CD4-positive, CD25-positive, alpha-beta regulatory T cell (primary cell): ENCODE measurements at places on chromosomes 1 and 21. TPM values are rescaled to one million over a fixed set of nuclear protein-coding genes. Genes with fewer than 3 reads are reported as not detected.

Gene HAO2
- total RNA-seq, result not detected

- DNase-seq, result no peak
Measured at GRCh38 chr1:153776845-153777370, 1.7 kb downstream of the SLC27A3 start.

DNA sequence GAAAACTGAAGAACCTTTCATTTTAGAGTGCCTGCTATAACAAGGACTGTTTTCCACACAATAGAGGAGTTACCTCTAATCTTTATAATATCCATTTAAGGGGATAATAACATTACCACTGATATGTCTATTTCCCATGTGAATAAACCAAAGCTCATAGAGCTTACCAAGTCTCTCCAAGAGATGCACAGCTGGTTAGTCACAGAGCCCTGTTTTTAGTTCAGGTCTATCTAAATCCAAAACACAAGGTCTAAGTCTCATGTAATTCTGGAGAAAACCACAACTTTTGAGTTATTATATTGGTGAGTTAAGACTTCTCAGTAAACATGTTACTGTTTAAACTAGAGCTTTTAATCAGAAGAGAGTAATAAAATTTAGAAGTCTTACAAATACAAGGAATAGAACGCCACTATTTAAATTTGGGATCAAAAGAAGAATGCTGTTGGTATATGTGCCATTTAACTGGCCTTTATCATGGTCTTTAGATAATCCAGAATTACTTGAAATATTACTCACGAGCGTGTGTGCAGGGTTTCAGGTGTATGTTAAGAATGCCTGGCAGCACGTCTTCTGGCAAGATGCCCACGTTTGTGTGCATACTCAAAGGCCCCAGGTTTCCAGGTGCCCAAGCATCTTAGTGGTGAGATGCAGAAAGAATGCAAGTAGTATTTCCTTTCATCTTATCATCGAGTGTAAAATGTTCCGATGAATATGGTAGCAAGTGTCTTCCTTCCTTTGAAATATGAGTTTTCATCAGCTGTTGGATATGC, 190.6 kb downstream of the FMN2 start:
- no peak for DNase-seq

Gene LAX1
- 53.0 TPM for total RNA-seq
